Ecto neural progenitor cell (in vitro differentiated cells): ENCODE measurements at places on chromosomes 16 and 17.

GRCh38 chr16:67701420-67701819 lies 17.7 kb downstream of the GFOD2 start:
- DNase-seq, result no peak

DNA sequence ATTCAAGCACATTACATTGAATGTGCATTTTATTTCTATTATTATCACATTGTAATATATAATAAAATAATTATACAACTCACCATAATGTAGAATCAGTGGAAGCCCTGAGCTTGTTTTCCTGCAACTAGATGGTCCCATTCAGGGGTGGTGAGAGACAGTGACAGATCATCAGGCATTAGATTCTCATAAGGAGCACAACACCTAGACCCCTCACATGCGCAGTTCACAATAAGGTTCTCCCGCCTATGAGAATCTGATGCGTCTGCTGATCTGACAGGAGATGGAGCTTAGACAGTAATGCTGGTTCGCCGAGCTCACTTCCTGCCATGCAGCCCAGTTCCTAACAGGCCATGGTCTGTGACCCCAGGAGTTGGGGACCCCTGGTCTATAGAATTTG lies 96.7 kb upstream of the RBBP6 start:
- no peak for DNase-seq

- DNase-seq, result peak; percentile 83
Observed at GRCh38 chr17:81481073-81481799, 31.4 kb downstream of the ACTG1 start.

DNA sequence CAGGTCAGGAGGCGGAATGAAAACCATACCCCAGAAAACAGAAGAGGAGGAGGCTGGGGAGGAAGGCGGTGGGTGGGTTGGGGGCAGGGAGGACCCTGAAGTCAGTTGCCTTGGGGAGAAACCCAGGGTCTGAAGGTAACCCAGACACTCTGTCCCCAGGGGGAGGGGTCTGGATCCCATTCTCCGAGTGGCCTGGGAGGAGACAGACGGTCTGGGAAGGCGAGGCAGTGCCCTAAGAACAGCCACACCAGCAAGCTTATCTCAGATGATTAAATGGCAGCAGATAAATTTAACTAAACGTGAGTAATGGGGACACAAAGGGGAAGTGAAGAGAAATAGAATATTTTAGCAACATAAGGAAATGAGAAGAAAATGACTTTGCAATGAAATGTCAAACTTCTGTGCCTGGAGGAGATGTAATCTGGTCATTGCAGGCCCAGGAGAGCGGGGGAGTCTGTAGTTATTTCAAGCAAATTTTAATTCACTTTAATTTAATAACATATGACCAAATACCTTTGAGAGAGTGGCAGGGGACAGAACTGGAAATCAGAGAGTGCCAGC lies 21.4 kb upstream of the ZFP90 start:
- DNase-seq, result no peak

DNA sequence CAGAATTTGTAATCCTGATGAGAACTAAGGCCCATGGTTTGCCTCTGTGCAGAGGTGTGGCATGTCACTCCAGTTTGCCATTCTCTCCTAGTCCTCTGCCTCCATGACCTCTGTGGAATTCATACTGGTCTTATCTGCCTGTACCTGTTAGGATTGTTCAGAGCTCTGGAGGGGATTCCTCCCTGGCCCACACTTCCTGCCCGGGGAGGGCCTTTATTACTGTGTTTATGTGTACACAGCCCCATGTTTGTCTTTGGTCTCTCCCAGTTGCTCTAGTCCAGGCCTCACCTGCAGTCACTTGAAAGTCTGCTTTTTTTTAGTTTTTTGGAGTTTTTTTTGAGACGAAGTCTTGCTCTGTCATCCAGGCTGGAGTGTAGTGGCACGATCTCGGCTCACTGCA lies 36.4 kb downstream of the RHBDL3 start:
- DNase-seq, result no peak

GRCh38 chr17:7885367-7886226 lies 3.0 kb upstream of the CHD3 start:
- peak; percentile 83 for DNase-seq

- peak; percentile 66 for DNase-seq
Observed at GRCh38 chr16:81696961-81697615, 82.0 kb upstream of the PLCG2 start.

DNA sequence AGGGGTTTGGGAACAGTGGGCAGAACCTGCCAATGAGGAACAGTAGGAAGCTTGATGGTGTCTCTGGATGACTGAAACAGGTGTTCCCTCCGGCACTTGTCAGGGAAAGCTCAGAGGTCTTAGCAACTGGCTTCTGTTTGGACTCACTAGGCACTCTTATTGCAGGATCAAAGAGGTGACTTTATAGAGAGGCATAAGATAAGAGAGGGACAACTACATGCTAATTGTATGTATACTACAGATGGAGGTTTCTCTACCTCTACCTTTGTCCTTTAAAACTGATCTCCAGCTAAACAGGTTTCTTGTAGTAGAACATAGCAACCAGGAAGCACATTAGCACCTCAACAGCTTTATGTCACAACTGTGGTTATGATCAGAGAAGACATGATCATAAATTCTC lies 7.6 kb downstream of the CNTD1 start:
- no peak for DNase-seq

DNA sequence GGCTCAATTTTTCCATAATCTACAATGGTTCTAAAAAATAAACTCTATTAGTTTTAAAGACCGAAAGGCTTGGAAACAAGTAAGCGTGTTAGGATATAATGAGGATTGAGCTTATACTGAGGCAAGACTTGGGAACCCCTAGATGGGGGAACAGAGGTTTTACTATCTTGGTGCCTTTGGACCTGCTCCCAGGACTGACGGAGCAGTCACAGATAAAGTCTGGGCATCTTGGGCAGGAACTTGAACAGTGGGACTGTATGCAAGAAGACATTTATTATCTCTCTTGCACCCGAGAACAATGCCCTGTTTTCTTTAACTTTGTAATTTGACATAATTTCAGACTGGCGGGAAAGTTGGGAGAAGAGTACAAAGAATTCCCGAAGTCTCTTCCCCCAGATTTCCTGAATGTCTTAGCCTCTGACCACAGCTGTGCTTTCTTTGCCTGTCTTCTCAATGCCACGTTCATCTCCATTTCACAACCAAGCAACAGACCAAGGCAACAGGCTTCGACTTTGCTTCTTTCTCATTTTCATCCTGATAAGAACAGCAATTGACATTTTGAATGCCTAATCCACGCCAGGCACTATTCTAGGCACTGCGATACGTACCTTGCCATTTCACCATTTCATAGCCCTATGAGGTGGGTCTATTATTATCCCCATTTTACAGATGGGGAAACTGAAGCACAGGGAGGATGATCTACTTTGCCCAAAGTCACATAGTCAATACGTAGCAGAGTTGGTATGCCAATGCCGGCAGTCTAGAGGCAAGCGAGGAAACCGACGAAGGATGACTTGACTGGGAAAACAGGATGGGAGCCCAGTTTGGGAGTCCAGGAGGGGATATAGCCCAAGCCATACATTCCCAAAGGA lies 3.0 kb upstream of the IL4R start:
- no peak for DNase-seq

- DNase-seq, result no peak
Observed at GRCh38 chr16:48206594-48207242, 37.4 kb upstream of the LONP2 start.

- DNase-seq, result no peak
Observed at GRCh38 chr16:65342231-65342866, 220.5 kb upstream of the CDH11 start.

DNA sequence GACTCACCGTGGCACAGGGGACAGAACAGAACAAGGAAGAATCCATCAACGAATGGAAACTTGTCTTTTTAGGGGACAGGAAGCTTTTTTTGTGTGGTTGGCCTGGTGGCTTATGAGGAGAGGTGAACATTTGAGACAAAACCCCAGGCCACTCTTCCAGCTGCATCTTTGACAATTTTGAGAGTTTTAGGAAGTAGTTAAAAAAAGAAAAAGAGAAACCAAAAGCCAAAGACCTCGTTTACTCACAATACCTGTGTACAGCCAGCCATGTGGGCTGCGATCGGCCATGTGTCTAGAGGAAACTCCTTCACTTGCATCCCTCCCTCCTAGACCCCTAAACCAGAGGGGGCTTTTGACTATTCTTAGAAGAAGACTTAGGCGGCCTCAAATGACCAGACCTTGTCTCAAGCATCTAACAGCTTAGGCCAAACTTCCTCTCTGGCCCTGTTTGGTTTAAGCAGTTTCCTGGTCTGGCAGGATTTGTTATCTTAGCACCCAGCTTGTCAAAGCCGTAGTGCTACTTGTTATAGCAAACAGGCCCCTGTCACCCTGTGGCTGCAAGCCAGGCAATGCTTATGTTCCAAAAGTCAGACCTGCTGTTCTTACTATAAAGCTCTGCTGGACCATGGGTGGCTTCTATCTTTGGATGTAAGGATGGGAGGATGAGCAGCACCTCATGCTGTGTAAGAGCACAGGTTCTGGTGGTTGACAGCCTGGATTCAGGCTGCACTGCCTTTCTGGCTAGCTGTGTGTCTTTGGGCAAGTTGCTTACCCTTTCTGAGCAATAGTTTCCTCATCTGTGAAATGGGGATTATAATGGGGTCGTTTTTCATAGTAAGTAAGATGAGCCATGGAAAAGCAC lies 17.7 kb downstream of the KSR1 start:
- no peak for DNase-seq

DNA sequence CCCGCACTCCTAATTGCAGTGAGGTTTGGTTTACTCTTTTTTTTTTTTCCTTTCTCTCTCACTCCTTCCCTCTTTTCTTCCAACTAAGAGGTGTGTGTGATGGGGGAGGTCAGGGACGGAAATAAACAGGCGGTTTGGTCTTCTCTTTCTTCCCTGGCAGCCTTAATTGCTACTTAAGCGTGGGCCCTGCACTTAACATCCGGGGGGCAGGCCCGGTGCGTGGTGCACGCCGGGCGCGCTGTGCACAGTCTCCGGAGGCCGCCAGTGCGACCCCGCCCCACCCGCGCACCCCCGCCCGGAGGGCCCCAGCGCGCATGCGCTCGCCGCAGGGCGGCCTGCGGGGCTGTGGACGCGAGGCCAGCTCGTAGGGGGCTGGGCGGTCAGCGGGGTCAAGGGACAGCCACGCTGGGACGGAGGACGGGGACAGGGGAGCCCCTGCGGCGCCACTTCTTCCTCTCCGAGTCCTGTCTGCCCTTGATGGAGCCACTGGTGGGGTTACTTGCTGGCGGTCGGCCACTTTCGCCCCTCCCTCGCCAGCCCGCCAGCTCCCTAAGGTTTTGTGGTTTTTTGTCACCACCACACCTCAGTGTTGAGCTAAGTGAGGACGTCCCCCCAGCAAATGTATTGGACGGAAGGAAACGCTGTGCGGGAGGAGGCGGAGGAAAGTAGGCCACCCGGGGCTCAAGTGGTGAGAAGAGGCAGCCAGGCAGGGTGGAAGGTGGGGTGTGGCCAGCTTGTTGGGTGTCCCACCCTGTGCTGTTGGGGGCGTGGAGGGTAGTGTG lies 120.9 kb downstream of the MRM1 start:
- DNase-seq, result peak; percentile 91

- DNase-seq, result no peak
Observed at GRCh38 chr16:80259290-80259805, 281.4 kb upstream of the DYNLRB2 start.

DNA sequence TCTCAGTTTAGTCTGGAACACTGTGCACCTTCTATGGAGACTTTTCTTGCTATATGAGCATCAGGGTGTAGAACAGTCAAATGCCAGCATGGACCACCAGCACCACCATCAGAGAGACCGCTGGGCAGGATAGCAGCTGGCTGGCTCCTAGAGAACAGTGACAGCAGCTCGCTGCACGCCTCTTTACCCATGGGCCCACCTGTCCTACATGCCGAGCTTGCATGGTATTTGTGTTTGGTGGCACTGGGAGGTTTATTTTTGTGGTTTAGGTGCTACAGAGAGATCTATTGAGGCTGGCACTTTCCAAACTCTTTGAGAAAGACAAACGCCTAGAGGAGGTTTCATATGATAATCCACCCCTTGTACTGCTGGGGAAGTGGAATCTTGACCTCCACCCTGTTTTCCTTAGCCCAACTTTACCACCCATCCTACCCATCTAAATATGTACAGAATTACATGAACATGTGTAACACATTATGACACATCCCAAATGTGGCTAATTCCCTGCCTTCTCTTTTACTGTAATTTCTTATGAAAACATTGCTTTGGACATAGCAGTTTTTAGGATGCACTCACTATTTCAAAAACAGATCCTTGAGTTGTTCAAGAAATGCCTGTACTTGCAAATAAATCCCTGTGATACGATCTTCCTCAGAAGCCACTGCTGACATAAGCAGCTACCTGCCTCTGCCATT lies 46.3 kb downstream of the COG7 start:
- no peak for DNase-seq

DNA sequence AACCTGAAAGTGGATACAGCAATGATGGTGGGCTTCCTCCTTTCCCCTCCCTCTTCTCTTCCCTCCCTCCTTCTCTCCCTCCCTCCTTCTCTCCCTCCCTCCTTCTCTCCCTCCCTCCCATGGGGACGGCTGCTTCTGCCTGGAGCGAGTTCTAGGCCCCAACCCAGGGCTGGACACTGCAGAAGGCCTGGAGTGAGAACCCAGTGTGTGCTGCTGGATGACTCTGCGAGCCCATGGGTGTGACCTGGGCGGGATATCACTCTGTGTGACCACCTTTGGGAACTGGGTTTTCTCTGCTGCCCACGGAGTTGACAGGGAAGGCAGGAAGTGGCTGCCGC lies 242.6 kb upstream of the GSE1 start:
- no peak for DNase-seq

DNA sequence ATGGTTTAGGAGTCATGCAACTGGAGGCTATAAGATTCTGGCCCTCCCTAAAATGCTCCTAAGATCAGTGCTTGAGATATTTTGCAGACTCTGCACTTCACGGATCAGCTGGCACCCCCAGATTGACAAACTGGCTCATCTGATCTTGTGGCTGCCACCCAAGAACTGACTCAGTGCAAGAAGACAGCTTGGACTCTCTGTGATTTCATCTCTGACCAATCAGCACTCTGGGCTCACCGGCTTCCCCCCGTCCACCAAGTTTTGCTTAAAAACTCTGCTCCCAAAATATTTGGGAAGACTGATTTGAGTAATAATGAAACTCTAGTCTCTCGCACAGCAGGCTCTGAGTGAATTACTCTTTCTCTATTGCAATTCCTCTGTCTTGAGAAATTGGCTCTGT lies 26.3 kb upstream of the CCL2 start:
- DNase-seq, result no peak

- DNase-seq, result no peak
Observed at GRCh38 chr16:70767377-70768202, 33.4 kb downstream of the VAC14 start.

GRCh38 chr17:1006054-1006453 lies 9.1 kb downstream of the TIMM22 start:
- DNase-seq, result no peak

GRCh38 chr16:46649588-46650253 lies 28.5 kb upstream of the SHCBP1 start:
- DNase-seq, result no peak

DNA sequence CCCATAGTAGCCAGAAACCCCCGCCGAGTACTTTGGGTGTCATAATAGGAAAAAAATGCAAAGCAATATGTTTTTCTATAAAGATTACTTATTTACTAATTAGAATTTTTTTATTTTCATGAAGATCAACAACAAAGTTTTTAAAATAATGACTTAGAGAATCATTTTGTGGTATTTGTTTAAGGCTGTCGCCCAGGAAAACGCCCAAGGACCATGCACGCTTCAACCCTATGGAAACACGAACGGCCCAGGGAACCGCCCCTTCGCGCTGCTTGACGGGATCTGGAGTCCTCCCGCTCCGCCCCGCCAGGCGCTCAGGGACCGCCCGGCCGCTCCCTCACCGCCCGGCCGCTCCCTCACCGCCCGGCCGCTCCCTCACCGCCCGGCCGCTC lies 408 bp upstream of the KPNA2 start:
- peak; percentile 97 for DNase-seq

- peak; percentile 69 for DNase-seq
Observed at GRCh38 chr17:41919840-41920579, 1.3 kb upstream of the ACLY start.
